ENCODE measurements at places on chromosomes 12 and 14.

DNA sequence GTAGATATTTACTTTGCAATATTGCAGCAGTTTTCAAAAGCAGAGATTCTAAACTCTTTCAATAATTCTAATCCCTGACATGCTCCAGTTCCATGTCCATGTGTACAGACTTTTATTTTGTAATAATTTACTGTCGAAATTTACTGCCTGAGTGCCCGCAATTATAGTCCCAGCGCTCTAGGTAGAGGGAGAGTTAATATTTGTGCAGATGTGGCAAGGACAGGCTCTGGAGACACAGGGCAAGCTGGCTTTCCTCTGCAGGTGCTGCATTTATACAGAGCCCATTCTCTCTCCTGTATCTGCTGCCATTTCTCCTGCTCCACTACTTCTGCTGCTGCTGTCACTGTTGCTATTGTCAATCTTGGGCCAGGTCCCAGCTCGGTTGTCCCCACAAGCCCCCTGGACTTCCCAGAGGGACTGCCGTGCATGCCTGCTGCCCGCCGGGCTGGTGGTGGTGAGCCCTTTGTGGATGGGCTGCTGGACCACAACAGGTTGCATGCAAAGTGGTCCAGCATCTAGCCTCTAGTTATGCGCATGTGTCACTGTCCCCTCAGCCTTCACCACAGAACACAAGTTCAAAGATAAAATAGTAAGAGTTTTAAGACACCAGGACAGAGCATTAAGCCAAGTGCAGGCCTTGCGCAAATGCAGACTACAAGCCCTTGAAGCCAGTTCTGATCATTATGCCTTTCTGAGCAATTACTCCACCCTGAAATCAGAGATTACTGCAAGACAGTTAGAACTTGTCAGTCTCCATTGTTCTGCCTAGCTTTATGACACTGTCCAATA, 40.8 kb upstream of the CSRP2 start:
- DNase-seq: no peak

DNA sequence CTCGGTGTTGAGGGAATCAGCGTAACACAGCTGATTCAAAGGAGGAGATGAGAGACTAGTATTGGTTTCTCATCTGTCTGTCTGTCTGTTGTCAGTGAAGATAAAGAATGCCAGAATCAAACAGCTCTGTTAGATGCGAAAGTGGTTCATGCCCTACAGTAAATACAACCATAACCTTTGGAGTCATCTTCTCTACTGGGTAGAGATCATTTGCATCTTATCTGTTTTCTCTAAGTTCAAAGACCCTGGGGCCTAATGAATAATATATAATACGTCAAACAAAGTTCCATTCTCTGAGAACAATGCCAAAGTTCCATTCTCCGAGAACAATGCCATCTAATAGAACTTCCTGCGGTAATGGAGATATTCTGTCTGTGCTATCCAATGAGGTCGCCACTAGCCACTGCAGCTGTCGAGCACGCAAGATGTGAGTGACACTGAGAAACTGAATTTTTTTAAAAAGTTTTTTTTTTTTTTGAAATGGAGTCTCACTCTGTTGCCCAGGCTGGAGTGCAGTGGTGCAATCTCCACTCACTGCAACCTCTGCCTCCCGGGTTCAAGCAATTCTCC, 6.6 kb downstream of the IL31 start:
- no peak for DNase-seq

GRCh38 chr12:10503460-10503859, 2.2 kb upstream of the EIF2S3B start:
- DNase-seq: no peak

- DNase-seq: no peak
Measured at GRCh38 chr14:91155626-91156089, 41.8 kb downstream of the DGLUCY start.

DNA sequence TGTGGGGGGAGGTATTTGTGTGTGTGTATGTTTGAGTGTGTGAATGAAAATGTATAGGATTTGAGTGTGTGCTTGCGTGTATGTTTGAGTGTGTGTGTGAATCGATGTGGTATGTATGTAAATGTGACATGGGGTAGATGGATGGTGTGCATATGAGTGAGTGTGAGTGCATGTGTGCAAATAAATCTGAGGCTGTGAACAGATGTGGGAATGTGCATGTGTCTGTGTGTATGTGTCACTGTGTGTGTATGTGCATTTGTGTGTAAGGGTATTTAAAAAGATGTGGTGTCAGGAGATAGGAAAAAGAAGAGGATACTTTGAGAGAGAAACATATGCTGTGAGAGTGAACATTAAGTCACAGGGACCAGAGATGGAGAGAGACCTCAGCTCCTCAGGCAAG, 539.6 kb downstream of the MED13L start:
- DNase-seq: no peak

All from hypothalamus (tissue), 51 donors.